ENCODE measurements at places on chromosomes 4 and X.

- no peak for DNase-seq
Measured at GRCh38 chr4:145899886-145900460, 38.6 kb downstream of the ZNF827 start.

- DNase-seq = no peak
Measured at GRCh38 chr4:7668271-7668670, 233.5 kb upstream of the PSAPL1 start.

DNA sequence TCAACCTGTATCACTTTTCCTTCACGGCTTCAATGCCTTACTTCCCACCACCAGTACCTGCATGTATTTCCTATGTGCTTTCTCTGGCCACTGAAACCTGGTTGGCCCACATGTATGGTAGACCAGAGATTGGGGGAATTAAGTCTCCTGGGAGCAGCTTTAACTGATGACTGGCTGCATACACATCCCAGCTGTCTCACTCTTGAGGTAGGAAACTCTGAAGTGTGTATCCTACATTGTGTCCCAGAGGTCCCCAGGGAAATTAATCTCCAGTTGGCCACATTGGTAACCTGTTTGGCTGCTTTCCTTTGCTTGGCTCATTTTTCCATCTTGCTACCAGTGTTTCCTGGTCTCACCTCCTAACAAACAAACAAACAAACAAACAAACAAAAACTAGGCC lies 124.4 kb downstream of the ZNF827 start:
- DNase-seq = no peak

DNA sequence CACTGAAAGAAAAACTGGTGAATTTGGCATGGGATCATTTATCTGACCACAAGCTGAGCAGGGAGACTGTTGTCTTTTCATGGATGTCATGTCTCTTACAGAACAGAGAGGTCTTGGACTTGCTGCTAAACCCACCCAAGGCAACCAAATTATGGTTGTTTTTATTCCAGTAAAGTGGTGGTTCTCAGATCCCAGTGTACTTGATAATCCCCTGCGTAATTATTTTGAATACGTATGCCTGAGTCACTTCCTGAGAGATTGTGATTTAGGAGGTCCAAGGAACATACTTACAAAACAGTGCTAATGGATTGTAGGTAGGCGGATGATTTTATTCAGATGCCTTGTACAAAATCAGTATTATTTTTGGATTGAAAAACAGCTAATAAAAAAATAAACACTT lies 585.6 kb downstream of the IL1RAPL1 start:
- DNase-seq = no peak

GRCh38 chr4:145934434-145935047 lies 4.1 kb downstream of the ZNF827 start:
- no peak for DNase-seq

GRCh38 chrX:121093011-121093410 lies 45.6 kb downstream of the GLUD2 start:
- DNase-seq = no peak

DNA sequence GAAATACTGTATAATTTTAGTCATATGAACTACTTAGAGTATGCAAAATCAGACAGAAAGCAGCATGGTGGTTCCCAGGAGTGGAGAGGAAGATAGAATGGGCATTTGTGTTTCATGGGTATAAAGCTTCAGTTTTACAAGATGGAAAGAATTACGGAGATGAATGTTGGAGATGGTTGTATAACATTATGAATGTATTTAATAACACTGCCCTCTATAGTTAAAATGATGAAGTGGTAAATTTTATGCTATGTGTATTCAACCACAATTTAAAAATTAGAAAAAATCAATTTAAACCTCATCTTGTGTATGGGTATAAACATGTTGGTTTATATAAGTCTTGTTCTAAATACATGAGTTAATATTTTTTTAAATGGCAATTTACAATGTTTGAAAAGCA lies 521.1 kb downstream of the FSTL5 start:
- no peak for DNase-seq

DNA sequence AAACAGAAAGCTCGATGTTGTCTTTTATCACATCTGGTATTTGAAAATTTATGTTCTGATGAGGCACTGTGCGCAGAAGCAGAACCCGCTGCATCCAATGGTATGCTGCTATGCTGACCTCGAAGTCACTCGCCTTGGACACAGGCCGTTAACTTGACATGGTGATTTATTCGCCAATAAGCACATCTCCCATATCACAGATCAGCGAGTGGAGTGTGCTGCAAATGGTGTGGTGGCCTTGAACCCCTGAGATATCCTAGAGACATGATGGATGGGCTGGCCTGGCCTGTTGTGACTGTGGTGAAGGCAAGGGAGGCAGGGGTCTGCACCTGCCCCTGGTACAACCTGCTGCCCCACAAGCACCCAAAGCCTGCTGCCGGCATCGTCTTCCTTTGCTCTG lies 175.4 kb upstream of the FRG1 start:
- DNase-seq = no peak

DNA sequence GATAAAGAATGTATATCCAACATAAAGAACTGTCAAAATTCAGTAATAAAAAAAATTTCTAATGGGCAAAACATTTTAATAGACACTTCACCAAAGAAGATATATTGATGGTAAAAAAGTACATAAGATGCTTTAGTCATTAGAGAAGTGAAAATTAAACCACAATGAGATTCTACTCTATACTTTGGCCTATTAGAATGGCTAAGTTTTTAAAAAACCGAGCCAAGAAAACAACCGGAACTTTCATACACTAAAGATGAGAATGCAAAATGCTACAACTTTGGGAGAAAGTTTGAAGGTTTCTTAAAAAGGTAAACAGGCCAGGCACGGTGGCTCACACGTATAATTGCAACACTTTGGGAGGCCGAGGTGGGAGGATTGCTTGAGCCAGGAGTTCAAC lies 20.8 kb downstream of the CNOT6L start:
- no peak for DNase-seq

GRCh38 chrX:825991-826390 lies 195.4 kb downstream of the SHOX start:
- DNase-seq = no peak

- no peak for DNase-seq
Measured at GRCh38 chr4:123495530-123495929, 98.9 kb downstream of the SPRY1 start.

DNA sequence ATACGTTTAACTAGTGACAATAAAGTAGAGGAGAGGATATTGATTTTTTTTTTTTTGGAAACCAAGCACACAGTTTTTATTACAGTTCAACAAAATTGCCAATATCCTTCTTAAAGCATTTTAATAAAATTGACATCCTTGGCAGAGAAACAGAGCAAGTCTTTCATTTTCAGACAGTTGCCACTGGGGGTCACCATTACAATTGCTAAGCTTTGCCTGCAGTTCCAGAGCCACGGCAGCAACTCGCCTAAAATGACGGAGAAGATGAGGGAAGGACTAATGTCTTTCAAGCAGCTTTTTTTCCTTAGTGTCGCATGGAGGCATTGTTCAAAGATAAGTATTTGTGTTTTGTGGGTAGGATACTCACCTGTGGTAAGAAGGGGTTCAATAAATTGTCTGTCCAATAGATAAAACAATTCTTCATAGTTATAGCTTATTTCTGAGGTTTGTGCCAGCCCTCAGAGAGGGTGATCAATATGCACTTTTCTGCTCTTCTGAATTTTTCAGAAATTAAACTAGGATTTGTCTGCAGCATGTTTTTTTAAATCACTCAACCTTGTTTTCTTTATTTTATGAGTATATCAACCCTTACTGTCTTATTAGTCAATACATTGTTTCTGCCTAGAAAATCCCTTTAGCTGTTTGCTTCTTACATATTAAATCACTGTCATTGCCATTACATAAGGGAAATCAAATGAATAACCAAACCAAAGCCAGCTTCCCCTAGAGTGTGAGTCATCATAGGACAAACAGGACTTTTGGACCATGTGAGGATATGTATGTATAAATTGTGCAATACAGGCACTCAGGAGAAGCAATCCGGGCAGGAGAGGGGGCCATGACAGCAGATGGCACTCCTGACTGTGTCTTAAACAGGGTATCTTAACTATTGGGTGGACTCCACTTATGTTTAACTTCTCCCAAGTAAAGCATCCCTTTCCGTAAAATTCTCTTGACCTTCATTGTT lies 508.1 kb upstream of the ARX start:
- no peak for DNase-seq

- no peak for DNase-seq
Measured at GRCh38 chr4:16764622-16765021, 133.8 kb downstream of the LDB2 start.

- no peak for DNase-seq
Measured at GRCh38 chr4:55819634-55820033, at the start of gene EXOC1L. EXOC1L (plus strand) TSS chr4:55819790; CDS start chr4:55820027, 237 bp downstream.

GRCh38 chr4:31415629-31416028 lies 695.5 kb downstream of the PCDH7 start:
- no peak for DNase-seq

GRCh38 chr4:83259586-83259985 lies 25.0 kb downstream of the COQ2 start:
- no peak for DNase-seq

GRCh38 chrX:18998653-18999052 lies 14.7 kb upstream of the PHKA2 start:
- no peak for DNase-seq

- DNase-seq = no peak
Measured at GRCh38 chrX:142250502-142250901, 45.4 kb upstream of the MAGEC2 start.

DNA sequence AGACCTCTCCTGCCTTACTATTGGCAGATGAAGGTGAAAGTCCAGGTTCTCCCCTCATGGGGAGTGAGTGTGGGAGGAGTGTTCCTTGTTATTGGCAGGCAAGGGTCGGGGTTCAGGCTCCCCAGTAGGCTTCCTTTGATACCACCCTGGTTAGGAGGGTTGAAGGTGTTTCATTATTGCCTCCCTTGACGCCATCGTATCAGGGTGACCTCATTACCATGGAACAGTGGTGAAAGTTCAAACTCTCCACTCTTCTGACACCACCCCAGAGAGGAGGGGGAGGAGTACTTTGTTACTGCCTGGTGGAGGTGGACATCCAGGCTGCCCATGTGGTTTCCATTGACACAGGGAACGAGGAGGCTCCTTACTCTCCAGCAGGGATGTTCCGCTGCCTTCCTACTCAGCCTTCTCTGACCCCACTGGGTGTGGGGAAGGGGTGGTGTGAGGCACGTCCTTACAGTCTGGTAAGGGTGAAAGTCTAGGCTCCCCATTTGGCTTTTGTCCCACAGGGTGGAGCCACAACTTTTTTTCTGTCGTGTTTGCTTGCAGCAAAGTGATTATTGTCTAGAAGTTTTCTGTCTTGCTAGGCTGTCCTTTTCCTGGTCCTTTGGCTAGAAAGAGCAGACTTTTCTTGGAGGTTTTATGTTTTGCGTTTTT lies 37.2 kb upstream of the USP9X start:
- DNase-seq = no peak

- no peak for DNase-seq
Measured at GRCh38 chrX:69504626-69505612, 793 bp downstream of the NALF2 start.
